Activated T-cell treated with anti-CD3 and anti-CD28 coated beads for 24 hours (primary cell): ENCODE measurements at places on chromosomes 2 and 18.

DNA sequence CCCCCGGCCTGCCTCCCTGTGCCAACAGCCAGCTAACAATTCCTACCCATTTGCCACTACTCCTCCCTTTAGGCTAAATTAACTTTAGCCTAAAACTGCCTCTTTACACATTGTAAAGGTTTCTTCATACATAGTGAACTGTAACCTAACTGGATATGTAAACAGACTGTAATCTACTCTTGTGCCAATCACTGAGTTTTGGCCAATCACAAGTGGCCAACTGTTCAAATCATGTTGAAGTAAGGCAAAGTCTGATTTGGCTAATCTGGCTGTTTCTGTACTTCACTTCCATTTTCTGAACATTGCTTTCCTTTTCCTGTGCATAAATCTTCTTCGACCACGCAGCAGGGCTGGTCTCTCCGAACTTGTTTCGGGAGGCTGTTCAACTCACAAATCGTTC lies 103.6 kb upstream of the LYPD6 start:
- no peak for DNase-seq

- DNase-seq, result no peak
These were observed 24.6 kb downstream of the FECH start for GRCh38 chr18:57561728-57562423.

- DNase-seq, result no peak
These were observed 311.6 kb upstream of the REV1 start for GRCh38 chr2:99801327-99801901.

DNA sequence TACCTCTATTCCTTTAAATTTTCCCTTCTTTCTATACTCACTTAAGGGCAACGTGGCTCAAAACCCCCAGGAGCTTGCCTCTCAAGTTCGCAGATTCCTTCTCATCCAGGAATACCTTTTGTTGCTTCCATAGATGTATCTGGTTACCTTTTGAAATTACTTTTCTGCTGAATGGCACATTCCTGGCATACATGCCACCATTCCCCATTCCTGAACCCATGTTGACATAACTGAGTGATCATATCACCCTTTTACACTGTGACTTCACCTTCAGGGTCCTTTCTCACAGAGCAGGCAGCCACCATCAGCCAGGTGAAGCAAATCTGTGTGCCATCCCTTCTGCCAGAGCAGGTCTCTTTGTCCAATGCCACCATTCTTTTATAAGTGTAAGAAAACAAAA lies 615.8 kb downstream of the ARHGAP15 start:
- no peak for DNase-seq
